ENCODE measurements at places on chromosomes 3 and 15.

DNA sequence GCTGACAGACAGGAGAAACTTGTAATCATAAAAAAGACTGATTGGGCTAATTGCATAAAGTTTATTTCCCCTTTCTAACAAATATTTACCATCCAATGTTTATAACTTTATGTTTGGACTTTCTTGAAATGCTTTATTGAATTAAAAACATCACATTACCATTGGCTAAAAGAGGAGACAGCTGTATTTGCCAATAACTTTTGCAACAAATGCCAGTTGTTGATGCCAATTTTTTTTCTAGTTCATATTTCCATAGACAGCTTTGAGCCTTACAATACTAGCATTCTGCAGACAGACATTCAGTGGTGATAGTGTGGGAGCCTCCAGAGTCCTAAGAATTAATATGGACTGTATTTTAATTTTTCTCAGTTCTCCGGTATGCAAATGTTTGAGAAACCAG lies 198.4 kb downstream of the ADAMTS17 start:
- DNase-seq = no peak

DNA sequence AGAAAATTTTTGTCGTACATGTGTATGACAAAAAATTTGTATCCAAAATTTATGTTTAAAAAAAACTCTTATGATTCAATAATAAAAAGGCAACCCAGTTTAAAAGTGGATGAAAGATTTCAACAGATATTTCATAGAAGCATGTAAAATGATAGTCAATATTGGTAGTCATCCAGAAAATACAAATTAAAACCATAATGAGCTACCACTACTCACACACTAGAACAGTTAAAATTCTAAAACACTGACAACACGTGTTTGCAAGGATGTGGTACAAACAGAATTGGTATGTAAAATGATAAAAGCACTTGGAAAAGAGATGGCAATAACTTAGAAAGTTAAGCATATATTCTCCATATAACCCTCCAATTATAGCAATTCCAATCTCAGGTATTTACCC lies 303.0 kb upstream of the NR2F2 start:
- DNase-seq = no peak

DNA sequence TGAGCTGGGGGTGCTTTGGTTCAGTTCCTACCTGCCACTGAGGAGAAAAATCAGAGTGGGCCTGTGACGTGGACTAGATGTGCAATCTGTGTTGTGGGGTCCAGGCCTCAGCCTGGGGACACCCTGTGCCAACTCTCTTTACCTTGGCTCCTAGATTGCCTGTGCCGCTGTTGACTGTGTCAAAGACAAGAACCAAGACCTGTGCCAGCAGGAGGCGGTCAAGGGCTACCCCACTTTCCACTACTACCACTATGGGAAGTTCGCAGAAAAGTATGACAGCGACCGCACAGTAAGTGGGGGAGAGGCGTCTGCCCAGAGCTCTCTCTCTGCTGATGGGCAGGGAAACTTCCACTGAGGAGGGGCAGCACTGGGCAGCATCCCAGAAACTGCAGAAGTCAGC lies 40.6 kb upstream of the SEC22A start:
- DNase-seq = no peak

DNA sequence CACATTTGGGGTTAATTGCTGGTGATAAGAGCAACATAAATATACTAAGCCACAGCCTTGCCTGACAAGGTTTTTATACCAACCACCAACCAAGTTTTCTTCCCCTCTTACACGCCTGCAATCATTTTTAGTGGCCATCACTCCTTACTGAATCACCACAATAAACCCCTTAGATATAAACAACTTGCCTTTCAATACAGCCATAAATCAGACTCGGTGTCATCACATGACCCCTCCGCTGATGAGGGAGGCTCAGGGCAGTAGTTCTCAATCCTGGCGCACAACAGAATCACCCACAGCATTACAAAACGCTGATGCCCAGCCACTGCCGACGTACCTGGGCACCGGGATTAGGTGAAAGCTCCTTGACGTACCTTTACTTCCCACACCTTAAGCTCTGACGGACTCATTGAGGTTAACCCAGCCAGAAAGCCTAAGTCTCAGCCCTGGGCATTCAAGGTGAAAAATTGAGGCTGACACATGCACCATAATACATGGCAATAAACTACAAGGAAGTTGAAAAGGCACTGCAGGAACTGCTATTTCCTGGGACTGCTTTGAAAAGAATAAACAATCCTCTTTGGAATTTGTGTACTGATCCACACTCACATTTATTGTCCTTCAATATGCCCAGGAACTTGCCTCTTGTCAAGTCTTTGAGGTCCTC lies 17.1 kb downstream of the ADCY5 start:
- DNase-seq = no peak

DNA sequence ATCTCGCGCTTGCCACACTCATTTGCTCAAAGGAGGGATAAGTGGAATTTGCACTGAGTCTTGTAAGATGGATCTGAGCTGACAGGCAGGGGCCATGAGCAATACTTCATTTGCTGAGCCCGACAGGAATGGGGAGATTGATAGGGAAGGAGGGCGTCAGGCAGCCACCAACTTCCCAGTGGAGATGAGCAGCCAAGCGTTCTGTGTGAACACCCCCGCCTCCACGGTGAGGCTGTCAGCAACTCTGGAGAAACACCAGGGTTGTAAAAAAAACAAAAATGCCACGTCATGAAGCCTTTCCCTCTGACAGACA lies 36.8 kb downstream of the TLE3 start:
- DNase-seq = no peak

GRCh38 chr15:47288794-47289193 lies 428.5 kb upstream of the SEMA6D start:
- no peak for DNase-seq

- no peak for DNase-seq
These were observed 48.7 kb downstream of the CNOT10 start for GRCh38 chr3:32733631-32734229.

DNA sequence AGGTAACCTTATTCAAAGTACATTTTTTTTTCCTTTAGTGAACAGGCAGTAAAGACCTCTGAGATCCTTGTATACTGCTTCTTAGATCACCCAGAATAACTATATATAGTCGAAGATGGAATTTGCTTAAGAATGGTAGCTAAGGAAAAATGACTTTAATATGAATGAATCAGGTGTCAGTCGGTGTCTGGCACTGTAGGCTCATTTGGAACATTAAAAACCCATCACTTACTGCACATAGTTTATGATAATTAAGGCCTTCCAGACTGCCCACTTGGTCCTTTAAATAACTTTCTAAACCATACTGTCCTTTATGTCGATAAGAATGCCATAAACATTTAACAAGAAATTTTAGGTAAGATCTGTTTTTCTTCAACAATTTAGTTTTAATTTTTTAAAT lies 981.8 kb downstream of the ROBO2 start:
- no peak for DNase-seq

GRCh38 chr3:10394491-10395025 lies 73.6 kb upstream of the SEC13 start:
- DNase-seq = no peak

Data from stimulated activated CD4-positive, alpha-beta T cell treated with anti-CD3 and anti-CD28 coated beads, Interleukin-12 subunit alpha, Interleukin-12 subunit beta, amount 100 ng/mL, for 4 hours (primary cell).